ENCODE measurements at places on chromosomes 1 and 21.

GRCh38 chr1:41322835-41323234 is 38.4 kb upstream of the FOXO6 start:
- no peak for DNase-seq

- no peak for DNase-seq
Measured at GRCh38 chr1:36352125-36352909, 28.9 kb upstream of the EVA1B start.

GRCh38 chr1:209692296-209692695 is 12.3 kb upstream of the HSD11B1 start:
- no peak for DNase-seq

- DNase-seq: no peak
Measured at GRCh38 chr1:109298666-109299557, 7.9 kb downstream of the MYBPHL start.

DNA sequence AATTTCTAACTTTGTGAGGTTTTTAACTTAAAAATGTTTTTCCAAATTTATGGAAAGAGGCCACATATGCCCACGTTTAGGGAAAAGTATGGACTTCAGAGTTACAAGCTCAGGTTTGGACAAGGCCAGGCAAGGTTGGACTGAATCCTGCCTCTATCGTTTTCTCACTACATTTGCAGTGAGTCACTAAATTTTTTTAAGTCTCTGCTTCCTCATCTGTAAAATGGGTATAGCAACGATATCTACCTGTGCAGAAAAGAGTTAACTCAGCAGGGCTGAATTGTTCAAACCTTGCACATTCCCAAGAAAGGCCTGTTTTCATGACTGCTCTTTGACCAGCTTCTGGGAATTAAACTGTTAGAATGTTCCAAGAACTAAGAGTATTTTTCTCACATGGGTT is 159.1 kb downstream of the LTN1 start:
- DNase-seq: no peak

GRCh38 chr1:75310067-75310466 is 175.9 kb downstream of the LHX8 start:
- DNase-seq: no peak

GRCh38 chr1:65207317-65207716 is 59.3 kb downstream of the AK4 start:
- no peak for DNase-seq

DNA sequence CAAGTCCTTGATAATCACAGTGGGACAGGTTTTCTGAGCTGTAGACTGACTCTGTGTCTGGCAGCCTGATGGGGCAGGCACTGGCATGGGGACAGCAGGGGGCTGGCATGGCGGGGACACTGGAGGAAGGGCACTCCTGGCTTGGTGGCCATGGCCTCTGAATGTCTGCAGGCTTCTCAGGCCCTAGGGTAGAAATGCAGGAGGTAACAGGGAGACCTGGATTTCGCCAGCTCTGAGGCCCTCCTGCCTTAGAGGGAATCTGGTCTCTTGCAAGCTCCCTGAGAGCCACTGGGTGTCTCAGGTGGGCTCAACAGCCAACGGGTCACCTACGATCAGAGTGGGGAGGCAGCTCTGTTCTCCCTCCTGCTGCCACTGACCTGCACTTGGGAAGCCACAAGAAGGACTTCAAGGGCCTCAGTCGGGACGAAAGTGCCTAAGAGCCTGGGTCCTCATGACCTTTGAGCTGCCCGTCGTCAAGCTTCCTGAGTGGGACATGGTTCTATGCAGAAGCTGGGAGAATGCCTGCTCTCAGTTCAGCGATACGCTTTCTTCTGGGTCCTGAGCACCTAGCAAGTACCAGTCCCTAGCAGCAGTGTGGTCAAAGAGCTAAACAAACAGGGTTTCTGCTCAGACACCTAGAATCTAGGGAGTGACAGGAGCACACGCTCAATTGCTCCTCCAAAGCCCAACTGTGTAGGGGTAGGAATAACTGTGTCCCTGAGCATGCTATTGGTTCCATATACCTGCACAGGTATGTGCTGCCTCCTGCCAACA is 569.0 kb downstream of the PTPRU start:
- no peak for DNase-seq

DNA sequence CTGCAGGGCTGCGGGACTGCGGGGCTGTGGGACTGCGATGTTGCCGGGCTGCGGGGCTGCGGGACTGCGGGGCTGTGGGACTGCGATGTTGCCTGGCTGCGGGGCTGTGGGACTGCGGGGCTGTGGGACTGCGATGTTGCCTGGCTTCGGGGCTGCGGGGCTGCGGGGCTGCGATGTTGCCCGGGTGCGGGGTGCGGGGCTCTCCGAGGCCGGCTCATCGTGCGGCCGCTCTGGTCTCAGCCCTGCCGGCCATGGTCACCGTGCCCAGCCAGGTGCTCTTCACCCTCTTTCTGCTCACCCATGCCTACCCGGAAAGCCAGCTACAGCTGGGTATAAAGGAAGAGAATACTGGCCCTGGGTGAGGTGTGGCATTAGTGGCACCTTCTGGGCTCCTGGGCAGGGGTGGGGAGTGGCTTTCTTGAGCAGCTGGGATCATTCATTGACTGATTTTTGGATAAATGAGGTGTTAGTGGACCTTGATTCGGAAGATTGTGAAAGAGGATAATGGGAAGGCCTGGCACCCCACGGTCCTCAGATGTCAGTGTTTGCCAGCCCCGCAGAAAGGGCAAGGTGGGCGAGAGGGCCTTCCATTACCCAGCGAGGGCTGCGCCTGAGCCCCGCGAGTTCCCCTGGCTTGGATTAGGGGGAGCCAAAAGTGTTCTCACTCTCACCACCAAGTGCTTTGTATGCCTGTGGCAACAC is 36.3 kb downstream of the COQ8A start:
- DNase-seq: no peak
